ENCODE measurements at places on chromosomes 2 and 18.
A peak's percentile ranks its signal among the peaks of the same experiment; 100 is the strongest.

- no peak for DNase-seq
Measured at GRCh38 chr2:178263159-178263860, 69.0 kb downstream of the OSBPL6 start.

- DNase-seq, result no peak
Measured at GRCh38 chr2:12240206-12240605, 476.5 kb upstream of the TRIB2 start.

GRCh38 chr18:76875390-76876325 lies 53.3 kb downstream of the ZNF236 start:
- DNase-seq, result peak; percentile 4

- no peak for DNase-seq
Measured at GRCh38 chr2:30231996-30232800, 864 bp downstream of the LBH start.

DNA sequence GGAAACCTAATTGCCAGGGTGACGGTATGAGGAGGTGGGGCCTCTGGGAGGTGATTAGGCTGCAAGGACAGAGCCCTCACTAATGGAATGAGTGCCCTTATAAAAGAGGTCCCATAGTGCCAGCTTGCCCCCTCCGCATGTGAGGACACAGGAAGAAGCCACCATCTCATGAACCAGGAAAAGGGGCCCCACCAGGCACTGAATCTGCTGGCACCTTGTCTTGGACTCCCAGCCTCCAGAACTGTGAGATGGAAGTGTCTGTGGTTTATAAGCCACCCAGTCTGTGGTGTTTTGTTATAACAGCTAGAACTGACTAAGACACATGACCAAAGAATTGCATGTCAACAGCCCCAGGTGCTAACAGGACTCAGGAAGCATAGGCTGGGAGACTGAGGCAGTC lies 214.3 kb downstream of the MGAT5 start:
- no peak for DNase-seq

GRCh38 chr2:96769814-96770213 lies 9.1 kb downstream of the CNNM4 start:
- DNase-seq, result peak; percentile 56

- DNase-seq, result no peak
Measured at GRCh38 chr2:162424816-162425215, 80.9 kb downstream of the GCA start.

GRCh38 chr2:5691985-5692529 lies at the start of gene SOX11:
SOX11 (plus strand) TSS chr2:5692384; CDS start chr2:5692722, 338 bp downstream.
- DNase-seq, result peak; percentile 48

DNA sequence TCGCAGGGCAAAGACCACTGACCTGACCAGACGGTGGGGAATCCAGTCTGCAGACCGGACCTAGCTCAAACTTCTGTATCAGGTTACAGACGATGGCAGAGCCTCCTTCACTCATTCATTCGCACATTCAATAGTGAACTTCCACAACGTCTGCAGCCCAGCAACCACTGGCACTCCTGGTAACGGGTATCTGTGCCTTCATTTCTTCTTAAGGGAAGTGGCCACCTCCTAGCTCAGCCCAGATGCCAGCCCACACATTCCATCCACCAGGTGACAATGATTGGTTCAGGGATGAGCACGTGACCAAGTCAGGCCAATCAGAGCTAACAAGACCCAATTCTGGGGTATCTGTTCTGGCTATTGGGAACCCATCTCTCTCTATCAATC lies 15.9 kb upstream of the ARMC9 start:
- DNase-seq, result no peak

- DNase-seq, result no peak
Measured at GRCh38 chr2:218471036-218471435, 52.1 kb downstream of the VIL1 start.

DNA sequence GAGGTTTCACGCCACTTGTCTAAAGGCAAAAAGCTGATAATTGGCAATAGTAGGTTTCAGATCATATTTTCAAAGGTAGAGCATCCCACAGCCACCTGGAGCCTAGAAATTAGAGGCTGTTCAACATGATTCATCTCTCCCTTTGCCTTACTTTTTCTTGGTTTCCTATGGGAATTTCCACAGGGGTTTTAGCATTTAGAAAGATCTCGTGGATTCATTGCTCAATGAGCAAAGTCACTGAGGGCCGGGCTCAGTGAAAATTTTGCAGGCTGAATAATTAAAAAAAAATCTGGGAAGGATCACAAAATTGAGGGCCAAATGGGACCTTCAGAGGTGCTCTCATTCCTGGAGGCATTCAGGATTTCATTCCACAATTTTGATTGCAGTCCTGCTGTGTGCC lies 137.1 kb downstream of the VAPA start:
- no peak for DNase-seq

GRCh38 chr2:143182649-143183048 lies 53.4 kb downstream of the ARHGAP15 start:
- DNase-seq, result no peak

DNA sequence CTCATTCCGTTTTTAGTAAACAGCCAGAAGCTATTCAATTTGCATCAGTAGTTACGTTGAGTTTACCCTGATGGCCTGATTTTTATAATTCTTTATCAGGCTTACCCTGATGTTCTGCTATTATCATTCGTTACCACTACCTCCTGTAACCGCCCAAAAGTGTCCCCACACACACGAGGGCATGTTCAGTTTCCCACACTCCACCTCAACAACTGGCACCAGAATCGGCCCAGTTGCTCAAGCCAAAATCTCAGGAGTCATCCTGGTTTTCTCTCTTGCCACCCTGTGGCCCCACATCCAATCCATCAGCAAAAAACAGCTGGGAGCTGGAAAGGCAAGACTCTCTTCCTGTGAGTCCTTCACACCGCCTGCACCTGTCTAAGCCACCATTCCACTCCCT lies 102.9 kb upstream of the RAB6C start:
- DNase-seq, result no peak

DNA sequence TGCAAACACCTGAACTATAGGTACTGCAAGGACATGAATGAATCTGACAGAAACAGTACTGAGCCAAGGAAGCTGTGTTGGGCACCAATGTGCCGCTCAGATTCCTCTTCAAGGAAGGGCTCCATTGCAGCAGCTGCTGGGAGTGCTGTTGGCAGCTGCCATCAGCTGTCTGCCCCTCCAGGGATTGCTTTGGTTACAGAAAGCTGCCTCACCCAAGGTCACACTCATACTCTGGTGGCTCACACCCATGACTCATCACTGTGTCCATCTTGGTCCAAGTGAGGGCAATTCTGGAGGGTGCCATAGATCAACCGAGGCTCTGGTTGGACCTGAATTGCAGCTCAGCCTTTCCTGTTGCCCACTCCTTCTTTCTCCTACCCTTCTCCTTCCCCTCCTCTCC lies 24.4 kb upstream of the TRPM8 start:
- DNase-seq, result no peak

GRCh38 chr2:57888463-57888862 lies 158.1 kb upstream of the VRK2 start:
- no peak for DNase-seq

DNA sequence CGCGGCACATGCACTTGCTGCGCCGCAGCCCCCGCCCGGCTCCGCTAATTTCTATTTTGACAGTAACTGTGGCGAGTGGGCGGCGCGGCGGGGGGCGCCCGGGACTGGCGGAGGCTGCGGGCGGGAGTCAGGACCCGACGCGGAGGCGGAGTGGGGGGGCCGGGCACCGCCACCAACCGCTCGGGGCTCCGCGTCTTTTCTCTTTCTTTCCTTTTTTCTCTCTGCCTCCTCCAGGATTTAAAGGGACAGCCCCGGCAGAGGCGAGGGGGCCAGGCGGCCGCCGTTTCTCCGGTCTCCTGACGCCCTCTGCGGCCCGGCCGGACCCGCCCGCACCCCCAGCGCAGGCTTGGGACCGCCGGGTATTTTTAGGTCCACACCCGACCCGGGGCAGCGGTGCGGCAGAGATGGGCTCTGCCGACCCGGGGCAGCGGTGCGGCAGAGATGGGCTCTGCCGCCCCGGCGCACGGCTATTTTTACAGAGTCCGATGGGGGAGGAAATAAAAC lies 460 bp upstream of the ZBTB7C start:
- DNase-seq, result no peak

- no peak for DNase-seq
Measured at GRCh38 chr2:171013851-171014250, 84.8 kb downstream of the GORASP2 start.

GRCh38 chr2:62505109-62505749 lies 766 bp downstream of the TMEM17 start:
- no peak for DNase-seq

- no peak for DNase-seq
Measured at GRCh38 chr18:67268530-67268929, 248.0 kb downstream of the DSEL start.

- DNase-seq, result no peak
Measured at GRCh38 chr2:195561116-195561921, 95.7 kb upstream of the SLC39A10 start.
